Epithelial cell of esophagus (primary cell): ENCODE measurements at places on chromosomes 5 and 9.

- no peak for DNase-seq
Observed at GRCh38 chr5:5650949-5651348, 228.5 kb downstream of the ICE1 start.

DNA sequence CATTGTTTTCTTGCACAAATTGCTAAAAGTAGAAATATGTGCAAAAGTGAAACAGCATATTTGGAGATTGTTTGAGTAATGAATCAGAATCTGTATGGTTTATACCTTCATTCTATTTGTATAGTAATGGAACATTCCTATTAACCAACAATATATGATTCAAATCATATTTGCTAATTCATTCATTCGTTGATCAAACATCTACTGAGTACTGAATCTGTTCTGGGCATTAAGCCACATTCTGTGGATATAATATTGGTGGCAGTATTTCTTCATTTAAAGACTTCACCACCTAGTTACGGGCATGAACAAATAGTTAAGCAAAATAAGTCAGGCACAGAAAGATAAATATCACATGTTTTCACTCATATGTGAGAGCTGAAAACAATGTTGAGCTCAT is 385.7 kb downstream of the MTRR start:
- no peak for DNase-seq

GRCh38 chr9:131546336-131547084 is 1.2 kb downstream of the PRRT1B start:
- no peak for DNase-seq

DNA sequence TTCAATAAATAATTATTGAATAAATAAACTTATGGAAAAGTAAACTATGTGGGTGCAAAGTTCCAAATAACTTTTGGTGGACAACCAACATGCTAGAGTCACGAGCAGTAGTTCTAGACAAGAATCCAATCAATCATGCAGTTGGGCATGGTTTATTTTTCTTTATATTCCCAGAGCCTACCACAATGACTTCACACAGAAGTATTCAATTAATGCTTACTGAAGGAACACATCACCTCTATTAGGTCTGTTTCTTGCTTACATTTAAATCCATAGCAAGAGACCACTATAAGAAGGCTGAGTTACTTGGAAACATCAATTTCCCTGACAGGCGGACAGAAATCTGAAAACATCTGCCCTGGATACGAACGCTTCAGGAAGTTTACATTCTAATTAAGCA is 214.2 kb downstream of the TMEM232 start:
- DNase-seq: no peak

- DNase-seq: no peak
Observed at GRCh38 chr9:103188781-103189350, 193.7 kb downstream of the CYLC2 start.

- peak; percentile 85 for DNase-seq
Observed at GRCh38 chr9:92463984-92464383, 18.3 kb downstream of the ASPN start.

DNA sequence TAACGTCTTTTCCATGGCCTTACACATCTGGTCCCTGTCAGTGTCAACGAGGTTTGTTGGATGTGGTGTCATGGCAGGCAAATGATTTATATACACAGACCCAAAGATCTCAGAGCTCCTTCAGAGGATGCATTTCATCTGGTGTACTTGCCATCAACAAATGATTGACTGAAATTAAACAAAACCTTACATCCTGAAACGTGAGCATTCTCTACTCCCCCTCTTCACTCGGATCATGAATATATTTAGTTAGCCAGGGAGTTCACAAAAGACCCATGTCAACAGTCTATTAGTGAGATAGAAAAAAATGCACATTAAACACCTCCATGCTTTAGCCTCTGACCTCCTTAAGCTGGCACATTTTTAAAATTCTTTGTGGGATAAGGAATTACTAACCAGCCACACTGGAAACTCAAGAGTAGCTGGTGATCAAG is 215.6 kb downstream of the EFNA5 start:
- peak; percentile 64 for DNase-seq

DNA sequence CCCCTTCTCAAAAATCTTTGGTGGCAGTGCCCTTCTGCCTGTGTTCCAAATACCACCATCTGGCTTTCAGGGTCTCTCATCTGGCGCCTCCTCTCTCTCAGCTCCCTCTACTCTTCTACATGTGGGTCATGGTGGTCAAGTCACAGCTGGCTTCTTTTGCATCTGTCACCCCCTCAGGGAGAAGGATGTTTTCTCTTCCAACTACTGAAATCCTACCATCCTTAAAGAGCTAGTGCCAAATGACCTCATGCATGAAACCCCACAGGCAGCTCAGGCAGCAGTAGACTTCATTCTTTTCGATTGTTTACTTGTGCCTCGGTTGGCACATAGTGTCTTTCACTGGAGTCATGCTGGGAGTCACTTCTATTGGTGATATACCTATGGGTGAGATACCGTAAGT is 219.2 kb downstream of the DCP2 start:
- DNase-seq: no peak

- no peak for DNase-seq
Observed at GRCh38 chr5:123273984-123274383, 149.2 kb downstream of the CEP120 start.

GRCh38 chr5:54831233-54831632 is 154.2 kb downstream of the ESM1 start:
- DNase-seq: no peak

DNA sequence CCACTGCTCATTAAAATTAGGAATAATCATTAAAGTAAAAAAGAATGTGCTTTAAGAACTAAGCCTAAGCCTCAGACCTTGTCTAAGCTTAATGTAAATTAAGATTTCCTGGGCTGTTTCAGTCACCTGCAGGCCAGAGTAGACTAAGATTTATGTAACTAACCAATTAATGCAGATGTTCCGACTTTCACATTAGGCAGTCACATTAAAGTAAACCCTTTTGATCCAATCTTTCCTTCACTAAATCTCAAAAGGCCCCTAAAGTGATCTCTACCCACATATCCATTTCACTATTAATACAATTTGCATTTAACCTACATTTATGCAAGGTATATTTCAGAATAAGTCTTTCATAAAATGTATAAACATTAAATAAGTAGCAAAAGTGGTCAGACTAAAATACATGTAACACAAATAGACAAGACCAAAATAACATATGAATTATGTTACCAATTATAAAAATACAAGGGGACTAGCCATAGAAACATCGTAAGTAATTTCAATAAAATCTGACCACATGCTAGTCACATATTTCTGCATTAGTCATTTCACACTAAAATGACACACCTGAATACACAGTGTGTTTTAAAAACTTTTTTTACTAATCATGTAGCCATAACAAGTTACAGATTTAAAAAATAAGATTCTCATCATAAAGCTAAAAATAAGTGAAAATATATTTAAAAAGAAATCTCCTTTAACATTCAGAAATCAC is 7.7 kb downstream of the NR3C1 start:
- DNase-seq: peak; percentile 45

- peak; percentile 62 for DNase-seq
Observed at GRCh38 chr5:98296426-98296825, 477.0 kb upstream of the RGMB start.

DNA sequence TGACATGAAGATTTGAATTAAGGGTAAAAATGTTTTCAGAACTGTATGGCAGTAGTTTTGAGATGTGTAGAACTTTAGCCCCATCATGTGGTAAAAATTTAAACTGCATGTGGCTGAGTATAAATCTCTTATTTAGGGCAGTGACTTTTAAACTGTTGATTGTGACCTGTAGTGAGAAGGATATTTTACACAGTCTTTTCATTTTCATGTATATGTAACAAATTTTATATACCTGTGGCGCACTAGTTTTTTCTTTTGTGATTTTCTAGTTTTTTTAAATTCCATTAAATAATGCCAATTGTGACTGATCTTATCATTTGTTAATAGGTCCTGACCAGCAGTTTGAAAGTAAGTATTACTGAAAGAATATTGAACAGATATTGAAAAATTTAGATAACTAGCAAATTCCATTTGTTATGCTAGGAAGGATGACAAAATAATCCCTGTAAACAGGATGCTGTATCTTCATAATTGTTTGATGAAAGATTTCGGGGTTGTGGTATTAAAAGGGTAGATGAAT is 47.2 kb downstream of the GPBP1 start:
- peak; percentile 73 for DNase-seq

DNA sequence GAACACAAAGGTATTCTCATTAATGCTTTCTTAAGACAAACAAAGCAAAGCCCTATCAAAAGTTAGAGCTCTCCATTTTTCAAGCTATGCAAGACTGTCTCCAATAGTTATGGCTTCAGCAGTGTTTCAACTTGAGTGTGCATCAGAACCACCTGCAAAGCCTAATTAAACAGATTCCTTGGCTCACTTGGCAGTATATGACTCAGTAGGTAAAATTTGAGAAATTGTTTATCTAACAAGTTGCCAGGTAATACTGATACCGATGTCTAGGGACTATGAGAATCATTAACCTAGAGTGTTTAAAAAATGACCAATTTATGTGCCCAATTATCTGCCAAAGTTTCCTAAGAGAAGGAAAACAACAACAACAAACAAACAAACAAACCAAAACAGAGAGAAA is 60.3 kb upstream of the PARP8 start:
- peak; percentile 47 for DNase-seq

GRCh38 chr5:20572614-20573013 is 584.6 kb upstream of the CDH18 start:
- peak; percentile 79 for DNase-seq

GRCh38 chr5:103902893-103903292 is 340.3 kb upstream of the NUDT12 start:
- DNase-seq: no peak

- DNase-seq: peak; percentile 67
Observed at GRCh38 chr9:105510024-105510423, 47.9 kb upstream of the FKTN start.

GRCh38 chr9:1880038-1880565 is 135.0 kb upstream of the SMARCA2 start:
- no peak for DNase-seq

DNA sequence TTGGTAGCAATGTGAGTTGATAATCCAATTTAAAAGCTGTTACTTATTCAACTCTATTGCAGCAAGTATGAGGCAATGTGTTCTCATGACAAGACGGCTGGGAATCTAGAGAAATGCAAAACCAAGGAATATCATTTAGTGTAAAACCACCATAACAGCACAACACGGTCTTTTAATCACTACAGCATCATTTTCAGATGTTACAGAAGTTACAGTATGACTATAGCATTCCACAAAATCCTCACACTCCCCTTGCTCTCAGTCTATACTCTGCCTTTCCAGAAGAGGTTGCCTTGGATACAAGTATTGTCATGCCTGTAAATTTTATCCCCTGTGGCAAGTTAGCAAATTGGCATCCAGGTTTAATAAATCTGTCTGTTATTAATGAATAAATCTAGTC is 28.6 kb upstream of the TAS2R1 start:
- no peak for DNase-seq

GRCh38 chr5:71778678-71779276 is 59.7 kb downstream of the CARTPT start:
- DNase-seq: peak; percentile 58

DNA sequence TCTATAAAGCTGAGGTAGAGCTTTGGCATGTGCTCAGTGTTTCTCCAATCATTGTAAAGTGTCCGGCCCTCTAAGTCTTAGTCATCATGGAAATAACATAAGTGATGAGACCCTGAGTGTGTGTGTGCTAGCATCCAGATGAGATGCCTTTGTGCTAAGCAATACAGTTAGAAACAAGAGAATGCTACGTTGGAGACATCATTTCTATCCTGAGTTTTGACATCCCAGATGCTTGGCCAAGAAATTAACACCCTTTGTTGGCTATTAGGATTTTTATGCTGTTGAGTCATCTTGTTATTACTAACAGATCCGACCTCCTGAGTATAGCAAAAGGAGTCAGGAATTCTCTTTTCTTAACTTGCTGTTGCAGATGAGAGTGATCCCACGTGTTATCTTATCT is 508.0 kb downstream of the GADD45G start:
- DNase-seq: peak; percentile 14

DNA sequence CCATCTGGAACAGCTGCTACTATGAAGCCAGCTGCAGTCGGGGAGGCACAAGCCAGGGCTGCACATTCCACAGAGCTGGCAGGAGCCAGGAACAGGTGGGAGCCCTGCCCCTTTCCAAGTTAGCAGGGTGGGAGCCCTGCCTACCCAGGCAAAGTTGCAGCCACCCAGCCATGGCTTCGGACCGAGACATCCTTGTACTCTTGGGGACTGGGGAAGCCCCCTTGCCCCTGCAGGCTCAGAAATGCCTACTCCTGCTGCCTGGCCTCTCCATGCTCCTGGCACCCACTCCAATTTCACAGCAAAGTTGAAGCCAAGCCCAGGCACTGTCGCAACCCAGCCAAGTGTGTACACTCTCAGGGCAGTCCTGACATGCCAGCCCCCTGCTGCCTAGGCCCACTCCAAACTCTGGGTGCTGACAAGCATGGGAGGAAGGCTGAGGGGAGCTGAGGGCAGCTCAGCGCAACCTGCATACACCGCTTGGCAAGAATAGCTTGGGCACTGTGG is 165.1 kb downstream of the RNF180 start:
- no peak for DNase-seq

DNA sequence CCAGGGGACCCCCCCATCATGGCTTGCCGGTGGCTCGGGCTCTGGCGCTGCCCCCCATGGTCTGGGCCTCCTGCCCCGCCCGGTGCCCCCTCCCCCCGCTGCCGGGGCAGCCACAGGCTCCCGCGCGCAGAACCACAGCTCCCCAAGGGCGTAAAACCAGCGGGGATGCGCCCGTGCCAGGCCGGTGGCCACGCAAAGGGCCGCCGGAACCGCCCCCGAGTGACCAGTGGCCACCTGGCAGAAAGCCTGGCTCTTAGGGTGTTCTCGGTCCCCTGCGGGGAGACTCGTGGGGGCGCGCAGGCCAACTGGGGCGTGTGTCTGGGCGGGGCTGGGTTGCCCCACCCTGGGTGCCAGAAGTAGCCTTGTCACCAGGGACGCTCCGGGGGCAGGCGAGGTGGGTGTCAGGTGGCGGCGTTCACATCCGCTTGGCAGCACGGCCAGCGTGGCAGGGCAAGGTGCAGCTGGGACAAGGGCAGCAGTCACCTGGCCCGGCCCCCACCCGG is 515 bp upstream of the AGPAT2 start:
- DNase-seq: no peak

DNA sequence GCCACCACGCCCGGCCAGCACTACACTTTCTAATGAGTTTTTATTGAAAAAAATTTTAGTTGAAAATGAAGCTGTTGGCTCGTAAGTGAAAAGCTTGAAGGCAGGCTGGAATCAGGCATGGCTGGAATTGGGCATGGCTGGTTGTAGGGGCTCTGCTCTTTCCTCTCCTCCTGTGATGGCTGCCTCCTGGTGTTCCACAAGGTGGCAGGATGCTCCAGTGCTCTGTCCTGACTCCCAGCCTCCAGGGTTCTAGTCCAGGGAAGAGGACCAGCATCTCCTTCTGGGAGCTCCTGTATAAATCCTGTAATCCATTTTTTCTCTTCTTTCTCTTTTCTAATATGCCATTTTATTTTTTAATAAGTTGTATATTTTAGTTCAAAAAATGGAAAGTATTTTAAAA is 57.2 kb upstream of the DHFR start:
- peak; percentile 39 for DNase-seq

GRCh38 chr5:65620021-65620420 is 4.1 kb downstream of the TRIM23 start:
- DNase-seq: peak; percentile 37
